Gastroesophageal sphincter (tissue), 4 donors: ENCODE measurements at places on chromosomes 13 and 19.

- ATAC-seq, result no peak
Measured at GRCh38 chr19:48961673-48962028, 3.5 kb upstream of the FTL start.

- ATAC-seq, result no peak
Measured at GRCh38 chr13:41302743-41303142, 8.3 kb upstream of the NAA16 start.

DNA sequence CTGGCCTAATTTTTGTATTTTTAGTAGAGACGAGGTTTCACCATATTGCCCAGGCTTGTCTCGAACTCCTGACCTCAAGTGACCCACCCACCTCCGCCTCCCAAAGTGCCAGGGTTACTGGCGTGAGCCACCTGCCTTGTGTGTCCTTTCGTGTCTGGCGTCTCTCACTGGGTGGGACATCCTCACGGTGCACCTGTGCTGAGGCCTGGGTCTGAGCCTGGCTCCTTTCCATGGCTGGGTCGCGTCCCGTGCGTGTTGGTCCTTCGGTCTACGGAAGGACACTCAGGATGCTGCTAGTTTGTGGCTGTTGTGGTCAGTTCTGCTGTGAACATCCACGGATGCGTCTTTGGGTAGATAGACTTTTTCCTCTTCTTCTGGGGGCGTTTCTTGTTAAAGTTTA, 19.6 kb downstream of the PIAS4 start:
- ATAC-seq, result no peak

- no peak for ATAC-seq
Measured at GRCh38 chr19:18494267-18494607, 27.6 kb downstream of the ELL start.

GRCh38 chr19:54188215-54188871, 1.0 kb downstream of the MBOAT7 start:
- ATAC-seq, result no peak

- no peak for ATAC-seq
Measured at GRCh38 chr19:51959791-51960190, 26.8 kb downstream of the ZNF350 start.

DNA sequence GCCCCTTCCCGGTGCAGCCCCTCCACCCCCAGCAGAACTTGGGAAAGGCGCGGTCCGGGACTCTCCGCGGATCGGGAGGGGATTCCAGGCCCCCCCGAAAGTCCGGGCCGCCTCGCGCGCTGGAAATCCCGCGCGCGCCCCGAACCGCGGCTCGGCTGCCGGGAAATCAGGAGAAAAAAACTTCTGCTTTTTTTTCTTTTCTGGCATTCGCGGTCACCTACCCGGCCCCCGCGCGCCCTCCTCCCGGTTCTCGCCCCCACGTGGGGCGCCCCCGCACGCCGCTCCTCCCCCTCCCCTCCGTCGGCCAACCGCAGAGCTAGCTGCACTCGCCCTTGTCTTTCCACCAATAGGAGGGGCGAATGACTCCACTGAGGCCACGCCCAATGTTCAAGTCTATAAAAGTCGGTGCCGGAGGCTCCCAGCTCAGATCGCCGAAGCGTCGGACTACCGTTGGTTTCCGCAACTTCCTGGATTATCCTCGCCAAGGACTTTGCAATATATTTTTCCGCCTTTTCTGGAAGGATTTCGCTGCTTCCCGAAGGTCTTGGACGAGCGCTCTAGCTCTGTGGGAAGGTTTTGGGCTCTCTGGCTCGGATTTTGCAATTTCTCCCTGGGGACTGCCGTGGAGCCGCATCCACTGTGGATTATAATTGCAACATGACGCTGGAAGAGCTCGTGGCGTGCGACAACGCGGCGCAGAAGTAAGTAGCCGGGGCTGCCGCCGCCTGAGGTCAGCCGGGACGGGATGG, at the start of gene GADD45B:
Gene GADD45B (plus strand): TSS at position 426 of the 749 bp plus-strand sequence. CDS start 232 bp downstream, at position 658.
- peak; percentile 79 for ATAC-seq

- ATAC-seq, result no peak
Measured at GRCh38 chr19:45094137-45094536, 1.2 kb downstream of the PPP1R37 start.

DNA sequence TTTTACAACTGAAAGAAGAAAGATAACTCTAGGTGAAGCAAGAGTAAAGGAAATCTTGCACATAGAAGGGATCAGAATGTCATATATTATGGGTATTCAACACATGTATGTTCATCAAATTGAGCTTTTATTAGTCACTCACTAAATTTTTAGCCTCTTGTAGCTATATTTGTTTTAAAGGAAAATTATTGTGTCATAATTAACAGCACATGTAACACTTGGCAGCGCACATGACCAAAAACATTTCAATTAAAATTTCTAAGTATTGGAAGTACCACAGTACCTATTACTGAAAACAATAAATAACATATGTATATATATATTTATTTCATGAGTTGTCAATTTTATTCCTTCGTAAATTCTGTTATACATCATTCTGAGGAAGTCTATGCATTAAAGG, 2800.4 kb downstream of the PCDH9 start:
- no peak for ATAC-seq

- no peak for ATAC-seq
Measured at GRCh38 chr13:31179754-31180153, 18.1 kb upstream of the HSPH1 start.

DNA sequence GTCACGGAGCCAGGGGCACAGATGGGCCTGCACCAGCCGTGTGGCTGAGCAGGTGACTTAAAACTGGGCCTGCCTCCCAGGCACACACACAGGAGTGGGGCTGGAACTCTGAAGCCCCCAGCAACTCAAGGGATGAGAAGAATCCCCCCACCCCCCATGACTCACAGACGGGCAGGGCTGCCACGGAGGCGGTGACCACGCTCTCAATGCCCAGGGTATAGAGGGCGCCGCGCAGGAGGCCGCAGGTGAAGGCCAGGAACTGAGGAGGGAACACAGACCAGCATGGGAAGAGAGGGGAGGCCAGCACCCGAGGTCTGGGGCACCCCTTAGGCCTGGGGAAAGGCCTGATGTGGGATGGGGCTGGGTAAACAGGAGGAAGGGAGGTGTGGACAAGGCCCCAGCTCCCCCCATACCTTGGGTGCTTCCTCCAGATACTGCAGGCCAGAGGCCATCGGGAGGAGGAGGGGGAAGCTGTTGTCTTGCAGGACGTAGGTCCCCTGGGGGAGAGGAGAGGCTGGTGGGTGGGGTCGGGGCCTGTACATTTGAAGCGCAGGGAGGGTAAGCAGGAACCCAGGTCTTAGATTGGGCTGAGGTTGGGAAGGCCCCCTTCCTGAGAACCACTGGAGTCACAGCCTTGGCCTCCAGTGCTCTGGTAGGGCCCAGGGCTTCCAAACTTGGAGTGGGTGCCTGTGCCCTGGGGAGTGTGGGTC, 3.1 kb upstream of the NKPD1 start:
- no peak for ATAC-seq

DNA sequence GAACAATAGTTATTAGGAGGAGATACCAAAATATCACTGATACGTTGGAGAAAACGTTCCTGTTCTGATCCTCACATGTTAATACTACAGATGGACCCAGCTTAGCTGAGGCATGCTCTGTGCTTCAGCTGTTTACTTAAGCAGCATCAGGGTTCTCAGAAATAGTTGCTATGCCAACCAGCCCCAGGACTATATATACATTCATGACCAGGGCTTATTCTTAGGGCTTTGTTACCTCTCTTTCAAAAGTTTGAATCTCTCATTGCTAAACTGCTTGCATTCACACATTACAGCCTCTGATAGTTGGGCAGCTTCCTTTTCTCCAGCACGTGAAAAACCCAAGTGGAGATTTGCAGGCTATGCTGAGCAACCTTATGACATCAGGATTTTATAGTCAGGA, 800.4 kb downstream of the DIAPH3 start:
- ATAC-seq, result no peak

- ATAC-seq, result no peak
Measured at GRCh38 chr19:48680436-48681126, 7.8 kb upstream of the NTN5 start.

DNA sequence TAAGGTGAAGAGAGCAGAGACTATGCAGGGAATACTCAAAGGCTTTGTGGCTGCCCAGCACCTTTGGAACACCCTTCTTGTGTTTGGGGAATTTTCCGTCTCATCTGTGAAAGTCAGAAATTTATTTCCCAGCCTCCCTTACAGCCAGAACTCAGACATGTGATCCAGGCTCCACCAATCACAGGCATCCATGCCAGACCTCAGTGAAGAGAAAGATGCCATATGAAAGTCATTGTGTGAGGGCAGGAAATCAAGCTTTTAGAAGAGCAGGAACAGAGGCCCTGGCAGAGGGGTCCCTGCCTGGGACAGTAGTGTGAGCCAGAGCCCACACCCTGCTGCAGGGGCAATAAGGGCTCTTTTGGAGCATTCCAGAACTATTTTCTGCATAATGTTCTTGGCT, 12.1 kb downstream of the CCDC70 start:
- ATAC-seq, result no peak

- ATAC-seq, result no peak
Measured at GRCh38 chr13:75258159-75258782, 223.7 kb downstream of the TBC1D4 start.

DNA sequence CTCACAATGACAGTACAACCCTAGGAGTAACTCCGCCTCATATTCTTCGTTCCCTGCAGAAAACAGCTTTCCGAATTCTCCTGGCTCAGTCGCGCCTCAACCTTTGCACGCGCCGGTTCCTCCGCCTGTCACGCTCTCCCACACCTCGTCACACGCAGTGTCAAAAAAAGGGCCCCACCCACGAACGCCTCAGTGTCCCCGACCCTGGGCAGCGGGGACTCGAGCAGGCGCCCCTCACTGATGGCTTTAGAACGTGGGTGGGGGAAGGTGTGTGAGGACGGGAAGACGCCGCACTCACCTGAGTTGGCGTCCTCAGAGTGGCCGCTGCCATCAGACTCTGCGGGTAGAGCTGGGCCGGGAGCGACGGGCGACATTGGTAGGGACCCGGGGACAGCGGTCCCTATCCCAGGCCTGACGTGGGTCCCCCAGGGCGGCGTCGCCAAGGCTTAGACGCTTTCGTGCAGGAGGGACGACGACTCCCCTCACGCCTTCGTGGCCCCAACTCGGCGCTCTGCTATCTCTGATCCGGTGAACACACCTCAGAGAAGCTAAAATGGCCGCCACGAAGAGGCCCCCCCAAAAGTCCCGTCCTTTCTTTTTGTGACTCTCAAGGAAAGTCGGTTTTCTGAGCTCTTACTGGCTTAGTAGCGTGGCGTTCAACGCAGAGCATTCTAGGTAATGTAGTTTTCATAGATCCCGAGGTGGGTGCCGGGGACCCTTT, at the start of gene ZNF154:
Gene ZNF154 (minus strand): TSS at position 564 of the 721 bp plus-strand sequence. CDS start 233 bp downstream, at position 331.
- peak; percentile 79 for ATAC-seq

- peak; percentile 25 for ATAC-seq
Measured at GRCh38 chr19:19627621-19628500, at the start of gene LPAR2. Gene LPAR2, minus strand, starts transcription at chr19:19628220. Its CDS starts 945 bp downstream, at chr19:19627275.

DNA sequence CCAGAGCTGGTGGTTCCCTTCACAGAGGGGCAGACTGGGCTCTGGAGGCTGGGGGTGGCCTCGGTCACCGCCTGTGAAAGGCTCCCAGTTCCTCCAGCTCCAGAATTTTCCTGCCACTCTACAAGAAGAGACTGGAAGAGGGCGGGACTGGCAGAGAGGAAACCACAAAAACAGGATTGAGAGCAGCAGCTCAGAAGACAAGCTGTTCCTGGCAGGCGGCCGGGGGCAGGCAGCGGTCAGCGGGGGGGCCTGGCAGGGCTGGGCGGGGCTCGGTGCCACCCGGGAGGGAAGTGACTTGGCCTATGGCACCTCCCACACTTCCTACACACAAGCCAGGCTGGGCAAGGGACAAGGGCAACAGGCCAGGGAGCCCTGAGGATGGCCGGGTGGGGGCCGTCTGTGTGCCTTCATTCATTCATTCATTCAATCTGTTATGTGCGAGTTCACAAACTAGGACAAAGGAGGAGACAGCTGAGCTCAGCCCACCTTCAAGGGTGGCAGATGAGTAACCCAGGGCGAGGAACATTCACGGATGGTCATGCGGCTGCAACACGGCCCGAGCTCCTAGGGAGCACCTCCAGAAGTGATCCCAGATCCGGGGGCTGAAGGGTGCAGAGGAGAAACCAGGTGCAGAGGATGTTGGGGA, 16.9 kb upstream of the BTBD2 start:
- peak; percentile 93 for ATAC-seq

GRCh38 chr19:28489776-28490175, 723.2 kb downstream of the UQCRFS1 start:
- no peak for ATAC-seq

- ATAC-seq, result no peak
Measured at GRCh38 chr13:46516599-46517338, 36.2 kb upstream of the LRCH1 start.

GRCh38 chr13:93086329-93086728, 140.3 kb upstream of the GPC6 start:
- ATAC-seq, result no peak

DNA sequence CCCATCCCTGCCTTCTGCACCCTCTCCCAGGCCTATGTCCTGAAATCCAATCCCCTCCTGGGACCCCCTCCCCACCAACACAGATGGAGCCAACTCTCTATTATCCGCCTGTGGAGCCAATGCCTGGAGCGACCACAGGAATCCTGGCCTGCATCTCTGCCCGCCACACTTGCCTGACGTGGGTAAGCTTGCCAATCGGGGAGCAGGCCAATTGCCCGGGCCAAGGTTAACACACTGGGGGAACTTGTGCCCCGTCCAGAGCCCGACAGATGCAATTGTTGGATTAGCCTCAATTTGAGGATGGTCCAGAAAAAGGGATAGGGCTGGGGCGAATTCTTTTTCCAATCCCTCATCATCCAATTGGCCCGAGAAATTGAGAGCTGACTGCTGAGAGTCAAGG, 5.9 kb downstream of the WIZ start:
- ATAC-seq, result no peak

- no peak for ATAC-seq
Measured at GRCh38 chr13:80296638-80297037, 44.3 kb downstream of the SPRY2 start.

- no peak for ATAC-seq
Measured at GRCh38 chr13:39684531-39685137, 29.2 kb downstream of the COG6 start.

GRCh38 chr13:24270639-24271141, 38.7 kb upstream of the C1QTNF9 start:
- peak; percentile 77 for ATAC-seq

- no peak for ATAC-seq
Measured at GRCh38 chr19:35000647-35001501, 751 bp downstream of the GRAMD1A start.

DNA sequence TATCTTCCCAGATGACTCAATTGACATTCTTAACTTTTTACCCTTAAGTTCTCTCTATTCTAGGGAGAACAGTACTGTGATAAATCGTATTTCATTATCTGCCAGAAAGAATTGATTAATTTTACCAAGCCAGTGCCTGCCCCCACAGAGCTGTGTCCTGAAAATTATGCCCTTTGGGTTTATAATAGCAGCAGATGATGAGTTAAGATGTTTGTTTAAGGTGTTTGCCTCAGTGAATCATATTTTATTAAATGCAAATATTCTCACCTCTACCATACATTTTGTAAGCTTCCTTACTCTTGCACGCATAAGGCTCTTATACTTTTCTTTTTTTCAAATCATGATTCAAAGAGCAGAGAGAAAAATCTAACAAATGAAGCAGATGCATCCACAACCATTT, 318.6 kb downstream of the DCT start:
- ATAC-seq, result no peak

- no peak for ATAC-seq
Measured at GRCh38 chr19:10888421-10888866, 17.1 kb downstream of the CARM1 start.

GRCh38 chr13:39106216-39107005, 68.2 kb downstream of the NHLRC3 start:
- ATAC-seq, result no peak
